ENCODE measurements at places on chromosomes 12 and 14. TPM values are rescaled to one million over a fixed set of nuclear protein-coding genes. Genes with fewer than 3 reads are reported as not detected.

- DNase-seq: no peak
These were observed 91.2 kb downstream of the KIF26A start for GRCh38 chr14:104229534-104230055.

GRCh38 chr12:122121745-122122144 is 43.2 kb downstream of the MLXIP start:
- peak; percentile 41 for DNase-seq

GRCh38 chr12:71682466-71682865 is 3.4 kb upstream of the TMEM19 start:
- DNase-seq: no peak

The TAS2R10 gene
- total RNA-seq: 0.30 TPM

DNA sequence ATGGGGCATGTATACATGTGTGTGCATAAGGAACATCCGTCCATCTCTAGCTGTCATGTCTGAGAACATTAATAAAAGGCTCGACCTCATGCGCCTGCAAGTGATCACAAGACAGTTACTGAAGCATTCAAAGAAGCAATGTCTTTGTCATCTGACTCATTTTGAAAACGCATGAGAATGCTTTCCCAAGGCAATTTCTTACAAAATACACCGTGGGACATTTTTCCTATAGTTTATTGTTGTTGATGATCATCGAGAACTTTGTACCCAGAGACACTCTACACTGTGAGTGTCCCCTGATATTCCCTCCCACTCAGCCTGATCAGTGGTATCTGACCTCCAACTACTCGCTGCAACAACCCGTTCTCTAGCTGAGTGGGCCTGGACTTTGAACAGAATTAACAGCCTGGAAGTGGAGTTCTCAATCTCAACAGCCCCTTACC is 68.1 kb downstream of the ETV6 start:
- DNase-seq: no peak

The ZDHHC22 gene
- not detected for total RNA-seq

GRCh38 chr12:96811083-96811482 is 96.0 kb upstream of the NEDD1 start:
- DNase-seq: no peak

The KLRB1 gene
- 0.38 TPM for total RNA-seq

DNA sequence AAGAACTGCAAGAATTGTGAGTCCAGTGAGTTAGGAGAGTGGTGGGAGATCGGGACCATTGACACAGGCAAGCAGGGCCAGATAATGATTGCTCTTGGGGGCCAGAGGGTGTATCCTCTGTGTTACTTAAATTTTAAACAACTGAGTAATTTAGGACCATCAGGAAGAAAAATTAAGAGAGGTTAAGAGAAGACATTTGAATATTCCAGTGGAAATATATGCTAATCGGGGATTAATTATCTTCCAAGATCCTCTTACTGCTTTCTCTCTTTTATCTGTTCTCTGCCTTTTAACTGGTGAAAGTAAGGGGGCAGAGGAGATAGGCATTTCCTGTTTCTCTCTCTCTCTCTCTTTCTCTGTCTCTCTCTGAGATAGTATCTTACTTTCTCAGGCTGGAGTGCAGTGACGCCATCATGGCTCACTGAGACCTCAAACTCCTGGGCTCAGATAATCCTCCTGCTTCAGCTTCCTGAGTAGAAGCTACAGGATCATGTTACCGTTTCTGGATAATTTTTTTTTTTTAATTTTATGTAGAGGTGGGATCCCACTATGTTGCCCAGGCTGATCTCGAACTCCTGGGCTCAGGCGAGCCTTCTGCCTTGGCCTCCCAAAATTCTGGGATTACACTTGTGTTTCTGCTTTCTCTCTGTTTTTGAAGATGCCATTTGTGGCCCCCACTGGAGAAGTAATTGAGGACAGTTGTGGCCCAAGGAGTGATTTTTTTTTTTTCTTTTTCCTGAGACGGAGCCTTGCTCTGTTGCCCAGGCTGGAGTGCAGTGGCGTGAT is 85.1 kb downstream of the DIP2B start:
- no peak for DNase-seq

- no peak for DNase-seq
These were observed 16.2 kb downstream of the CDKL1 start for GRCh38 chr14:50380455-50380854.

The LGR5 gene
- total RNA-seq: not detected

The STYK1 gene
- 0.16 TPM for total RNA-seq

DNA sequence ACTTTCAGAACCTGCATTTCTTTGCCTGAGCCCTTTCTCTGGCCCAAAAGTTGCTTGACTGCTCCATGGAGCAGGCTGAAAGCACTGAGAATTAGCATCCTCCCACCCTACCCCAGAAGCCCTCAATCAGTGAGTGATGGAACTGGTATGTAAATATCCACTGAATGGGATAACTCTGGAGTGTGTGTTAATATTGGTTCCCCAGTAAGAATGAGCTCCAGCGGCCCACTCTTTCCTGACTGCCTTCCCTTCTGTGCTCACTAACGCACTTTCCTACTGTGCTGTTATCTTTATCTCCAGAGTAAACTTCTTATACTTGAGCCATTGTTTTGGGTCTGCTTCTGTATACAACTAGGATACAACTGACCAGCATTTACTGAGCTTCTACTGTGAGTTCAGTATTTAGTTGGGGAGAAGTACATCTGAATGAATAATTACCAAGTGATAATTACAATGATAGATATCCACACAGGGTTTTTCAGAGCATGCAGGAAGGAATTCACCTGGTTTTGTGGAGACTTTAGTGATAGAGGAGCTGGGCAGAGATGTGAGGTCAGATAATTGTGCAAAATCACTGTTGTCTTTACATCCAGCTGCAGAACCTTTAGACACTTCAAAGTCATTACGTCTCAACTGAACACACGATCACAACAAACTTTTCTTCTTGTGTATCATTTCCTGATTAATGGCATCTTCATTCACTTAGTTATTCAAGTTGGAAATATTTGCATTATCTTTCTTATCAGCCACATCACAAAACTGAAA is 149.2 kb upstream of the BTG1 start:
- DNase-seq: no peak

The INHBE gene
- 0.73 TPM for total RNA-seq

- DNase-seq: no peak
These were observed 168.7 kb upstream of the RPL10L start for GRCh38 chr14:46820291-46820690.

DNA sequence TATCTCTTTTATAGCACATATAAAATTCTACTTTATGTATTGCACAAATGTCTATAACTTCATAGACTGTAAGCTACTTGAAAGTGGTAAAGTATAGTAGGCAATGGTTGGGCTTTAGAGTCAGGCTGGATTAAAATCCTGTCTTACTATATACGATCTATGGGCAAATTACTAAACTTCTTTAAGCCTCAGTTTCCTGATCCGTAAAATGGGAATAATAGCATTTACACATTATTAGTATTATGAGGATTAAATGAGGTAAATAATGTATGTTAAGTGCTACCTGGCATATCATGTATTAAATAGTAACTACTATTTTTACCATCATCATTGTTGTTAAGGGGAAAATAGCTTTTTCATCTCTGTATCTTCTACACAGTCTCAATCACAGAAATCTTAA is 14.4 kb downstream of the POLE2 start:
- no peak for DNase-seq

The ACTN1 gene
- total RNA-seq: 346 TPM

DNA sequence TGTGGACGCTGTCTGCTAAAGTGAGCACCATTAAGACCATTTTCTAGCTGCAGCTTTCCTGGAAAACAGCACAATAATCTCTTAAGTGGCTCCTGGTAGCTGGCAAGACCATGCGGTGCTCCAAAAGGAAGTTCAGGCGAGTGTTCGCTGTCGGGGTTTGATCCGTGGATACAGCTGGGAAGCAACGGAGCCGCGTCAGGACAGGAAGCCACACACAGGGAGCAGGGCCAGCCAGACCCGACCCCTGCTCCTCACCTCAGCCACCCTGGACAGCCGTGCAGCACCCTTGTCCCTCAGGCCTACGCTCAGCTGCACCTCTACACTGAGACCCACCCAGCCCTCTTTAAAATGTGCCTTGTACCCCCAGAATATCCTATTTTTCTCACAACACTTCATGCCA is 19.4 kb downstream of the ZFYVE21 start:
- no peak for DNase-seq

GRCh38 chr12:123363390-123363739 is 1.3 kb downstream of the SBNO1 start:
- no peak for DNase-seq

DNA sequence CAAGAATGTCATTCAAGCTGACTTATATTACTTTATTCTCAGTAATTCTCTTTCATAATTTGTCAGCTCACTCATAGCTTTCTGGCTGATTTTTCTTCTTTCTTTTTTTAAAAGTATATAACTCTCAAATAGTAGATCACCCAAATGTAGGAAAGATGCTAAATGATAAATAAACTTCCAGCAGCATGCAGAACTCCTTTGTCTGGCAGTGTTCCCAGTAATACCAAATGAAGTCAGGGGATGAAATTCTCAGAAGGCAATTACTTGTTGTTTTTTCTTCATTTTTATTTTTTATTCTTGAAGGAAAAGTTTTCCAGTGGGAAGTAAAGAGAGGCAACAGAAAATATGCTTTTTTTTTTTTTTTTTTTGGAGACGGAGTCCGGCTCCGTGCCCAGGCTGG is 133.3 kb upstream of the SLCO1C1 start:
- no peak for DNase-seq

The CPSF2 gene
- 41.1 TPM for total RNA-seq

The OR4K15 gene
- not detected for total RNA-seq

The RPGRIP1 gene
- total RNA-seq: not detected

GRCh38 chr12:108514468-108514972 is 557 bp upstream of the FICD start:
- DNase-seq: no peak

GRCh38 chr12:77013091-77013490 is 52.3 kb downstream of the E2F7 start:
- no peak for DNase-seq

The TPH2 gene
- total RNA-seq: not detected

DNA sequence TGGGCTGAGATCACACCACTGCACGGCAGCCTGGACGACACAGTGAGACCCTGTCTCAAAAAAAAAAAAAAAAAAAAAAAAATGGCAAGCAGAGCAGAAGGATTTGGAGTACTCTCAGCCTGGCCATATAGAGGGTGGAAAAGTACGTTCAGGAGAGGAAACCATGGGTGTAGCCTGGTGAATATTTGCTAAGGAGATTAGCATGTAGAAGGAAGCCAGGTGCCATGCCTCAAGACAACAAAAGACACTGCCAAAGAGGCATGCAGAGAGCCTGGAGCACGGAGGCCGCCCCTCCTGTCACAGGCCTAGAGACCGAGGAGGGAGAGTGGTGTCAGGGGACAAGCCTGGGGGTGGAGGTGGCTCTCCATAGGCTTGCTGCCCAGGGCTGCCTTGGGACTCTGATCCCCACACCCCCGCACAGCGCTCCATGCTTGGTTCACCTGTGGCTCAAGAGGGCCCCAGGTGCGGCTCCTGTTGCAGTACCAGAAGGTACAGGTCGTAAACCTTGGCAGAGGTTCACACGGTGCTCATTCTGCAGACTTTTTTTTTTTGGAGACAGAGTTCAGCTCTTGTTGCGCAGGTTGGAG is 27.9 kb upstream of the DEGS2 start:
- no peak for DNase-seq

DNA sequence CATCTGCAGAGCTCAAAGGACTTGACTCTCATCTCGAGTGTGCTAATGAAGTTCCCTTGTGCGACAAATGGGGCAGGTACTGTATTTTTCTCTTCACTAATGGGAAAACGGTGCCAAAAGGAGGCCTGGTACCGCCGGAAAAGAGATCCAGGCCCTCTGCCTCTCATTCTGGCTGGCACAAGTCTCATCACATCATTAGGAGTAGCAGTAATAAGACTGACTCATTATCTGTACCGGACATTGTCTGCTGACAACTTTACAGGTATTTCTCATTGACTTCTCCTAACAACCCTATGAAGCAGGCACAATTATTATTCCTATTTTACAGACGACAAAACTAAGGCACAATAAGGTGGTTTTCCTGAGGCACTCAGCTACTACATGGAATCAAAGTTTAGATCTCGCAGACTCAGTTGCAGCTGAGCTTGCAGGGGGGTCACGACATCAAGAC is 668 bp downstream of the APPL2 start:
- no peak for DNase-seq

- DNase-seq: no peak
These were observed 493.8 kb downstream of the VRK1 start for GRCh38 chr14:97290977-97291376.

- no peak for DNase-seq
These were observed 56.7 kb upstream of the HSPB8 start for GRCh38 chr12:119122047-119122446.

DNA sequence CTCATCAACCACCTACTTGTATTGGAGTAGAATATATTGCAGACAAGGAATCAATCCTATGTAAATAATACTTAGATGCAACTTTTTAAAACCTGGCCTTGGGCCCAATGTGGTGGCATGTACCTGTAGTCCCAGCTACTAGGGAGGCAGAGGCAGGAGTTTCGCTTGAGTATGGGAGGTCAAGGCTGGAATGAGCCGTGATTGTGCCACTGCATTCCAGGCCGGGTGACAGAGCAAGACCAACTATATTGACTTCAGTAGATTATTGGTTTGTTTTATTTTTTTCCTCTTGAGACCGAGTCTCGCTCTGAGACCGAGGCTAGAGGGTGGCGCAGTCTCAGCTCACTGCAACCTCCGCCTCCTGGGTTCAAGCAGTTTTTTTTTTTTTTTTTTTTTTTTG is 3.6 kb downstream of the LARP4 start:
- DNase-seq: no peak

DNA sequence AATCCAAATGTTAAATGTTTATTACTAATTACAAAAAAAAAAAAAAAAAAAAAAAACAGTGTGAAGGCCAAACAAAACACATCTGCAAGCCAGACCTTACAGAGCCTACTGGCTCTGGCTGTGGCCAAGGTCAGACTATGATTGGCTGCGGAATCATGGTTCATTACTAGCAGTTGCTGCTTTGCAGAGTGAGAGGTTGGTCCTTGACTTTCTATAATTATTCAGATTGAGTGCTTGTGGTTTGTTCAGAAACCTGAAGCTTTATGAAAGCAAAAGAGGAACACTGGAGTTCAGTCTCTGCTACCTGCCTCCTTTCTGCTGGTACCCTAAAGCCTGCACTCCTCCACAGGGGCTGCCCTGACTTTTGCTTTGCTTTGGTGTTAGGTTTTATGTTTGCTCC is 550.9 kb downstream of the BCL11B start:
- no peak for DNase-seq

The CAPRIN2 gene
- total RNA-seq: 29.0 TPM

GRCh38 chr14:60094306-60094897 is 2.7 kb downstream of the PCNX4 start:
- no peak for DNase-seq

DNA sequence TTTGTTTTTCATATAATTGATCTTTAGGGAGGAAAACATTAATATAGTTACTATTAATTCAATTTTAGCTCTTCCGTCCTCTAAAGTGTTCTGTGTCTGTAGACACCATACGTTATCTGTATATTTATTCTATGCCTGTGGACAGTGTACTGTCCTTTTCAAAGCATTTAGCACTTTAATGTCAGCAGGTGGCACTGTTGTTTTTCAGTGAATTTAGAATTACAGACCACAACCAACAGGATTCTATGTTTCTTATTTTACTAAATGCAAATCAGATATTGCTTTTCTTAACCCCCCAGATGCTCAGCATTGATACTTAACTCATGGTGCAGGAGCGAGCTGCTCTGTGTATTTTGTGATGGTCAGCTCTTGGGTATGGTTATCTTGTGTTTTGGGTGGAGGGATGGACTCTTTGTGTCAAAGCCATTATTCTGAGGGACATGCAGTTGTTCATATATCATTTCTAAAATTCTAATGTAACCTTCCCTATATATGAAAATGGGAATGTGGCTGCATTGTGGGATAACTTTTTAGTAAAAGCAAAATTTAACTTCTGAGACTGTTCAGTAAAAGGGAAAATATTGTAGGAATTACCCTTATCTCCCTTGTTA is 65.2 kb downstream of the PAPOLA start:
- DNase-seq: no peak

Measured in cardiac septum (tissue), 1 donor.